CD4-positive, alpha-beta T cell treated with Interleukin-6 for 4 hours (primary cell): ENCODE measurements at places on chromosomes 6 and 20.

DNA sequence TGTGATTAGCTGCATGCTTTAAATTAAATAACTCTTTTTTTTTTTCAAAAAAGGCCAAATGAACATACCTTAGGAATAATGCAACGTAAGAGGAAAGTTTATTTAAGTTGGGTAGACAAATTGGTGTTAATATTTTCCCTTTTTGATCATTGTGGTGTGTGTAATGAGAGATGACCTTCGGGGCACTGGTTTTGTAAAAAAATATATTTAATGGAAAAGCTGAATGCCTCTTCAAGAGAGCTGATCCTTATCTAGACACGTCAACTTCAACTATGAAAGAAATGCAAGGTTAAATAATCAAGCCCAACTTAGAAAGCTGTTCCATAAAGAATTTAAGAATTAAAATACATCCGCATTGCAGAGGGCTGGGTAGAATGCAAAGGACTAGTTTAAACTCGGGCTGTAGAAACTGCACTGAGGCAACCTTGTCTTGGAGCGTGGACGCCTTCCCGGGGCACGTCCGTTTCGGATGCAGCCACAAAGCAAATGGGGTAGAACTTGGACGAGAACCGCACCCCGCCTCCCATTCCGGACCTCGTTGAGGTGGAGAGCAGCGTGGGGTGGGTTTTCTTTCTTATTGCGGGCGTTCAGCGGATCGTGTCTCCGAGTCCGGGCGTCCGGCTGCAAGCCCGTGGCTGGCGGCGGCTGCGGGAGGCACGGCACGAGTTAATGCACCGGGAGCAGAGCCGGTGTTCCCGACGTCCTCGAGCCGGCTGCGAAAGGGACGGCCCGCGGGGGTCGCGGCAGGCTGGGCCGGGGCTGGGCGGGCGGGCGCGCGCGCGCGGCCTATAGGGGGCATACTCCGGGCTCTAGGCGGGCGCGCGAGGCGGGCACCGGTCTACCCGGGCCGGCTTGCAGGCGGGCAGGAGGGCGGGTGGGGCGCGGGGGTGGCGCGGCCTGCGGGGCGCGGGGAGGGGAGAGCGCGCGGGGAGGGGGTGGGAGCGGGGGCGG lies 1.9 kb downstream of the JARID2 start:
- DNase-seq, result peak; percentile 76

DNA sequence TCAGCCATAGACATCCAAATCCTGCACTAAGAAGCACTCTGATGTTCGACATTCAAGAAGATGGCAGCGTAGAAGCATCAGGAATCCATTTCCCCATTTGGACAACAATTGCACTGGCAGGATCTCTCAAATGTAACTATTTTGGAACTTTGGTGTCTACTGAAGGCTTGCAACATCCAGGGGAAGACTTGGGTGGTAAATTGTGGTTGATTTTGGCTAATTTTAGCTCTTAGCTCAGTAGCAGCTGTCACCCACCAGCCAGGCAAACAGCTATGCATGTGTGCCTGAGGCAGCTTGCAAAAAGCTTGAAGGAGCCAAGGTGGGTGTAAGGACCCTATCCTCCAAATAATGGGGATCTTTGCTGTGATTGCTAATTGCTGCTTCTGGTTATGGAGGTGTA lies 35.1 kb upstream of the PPP1R3G start:
- no peak for DNase-seq

GRCh38 chr20:31638317-31638716 lies 605 bp downstream of the COX4I2 start:
- no peak for DNase-seq

- no peak for DNase-seq
These were observed 166.4 kb upstream of the NT5E start for GRCh38 chr6:85283436-85283835.

DNA sequence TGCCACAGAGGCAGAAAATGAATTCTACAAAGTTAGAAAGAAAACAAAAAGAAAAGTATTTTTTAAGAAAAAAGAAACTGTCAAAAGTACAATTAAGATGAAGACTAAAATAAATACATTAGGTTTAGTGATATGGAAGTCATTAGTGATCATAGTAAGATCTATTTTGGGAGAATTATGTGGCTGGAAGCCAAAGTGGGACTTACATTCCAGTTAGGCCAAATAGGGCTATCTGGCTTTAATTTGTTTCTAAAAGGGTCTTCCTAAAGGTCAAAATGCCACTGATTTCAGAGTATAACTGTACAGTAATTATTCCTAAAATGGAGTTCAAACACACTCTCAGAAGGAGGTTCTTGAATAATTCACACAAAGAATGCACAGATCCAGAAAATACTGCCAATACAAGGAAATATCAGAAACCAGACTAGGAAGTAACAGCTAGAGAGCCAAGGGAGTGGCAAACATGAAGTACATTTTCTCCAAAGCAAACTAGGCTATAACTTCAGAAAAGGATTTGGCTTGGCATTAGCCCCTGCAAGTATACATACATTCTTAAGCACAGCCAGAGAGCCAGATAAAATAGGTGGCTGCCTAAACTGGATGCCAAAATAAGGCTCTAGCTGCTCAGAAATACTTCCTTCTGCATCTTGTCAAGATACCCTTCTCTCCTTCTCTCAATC lies 45.3 kb downstream of the PDSS2 start:
- no peak for DNase-seq

GRCh38 chr20:11780765-11781369 lies 136.8 kb upstream of the BTBD3 start:
- DNase-seq, result no peak

DNA sequence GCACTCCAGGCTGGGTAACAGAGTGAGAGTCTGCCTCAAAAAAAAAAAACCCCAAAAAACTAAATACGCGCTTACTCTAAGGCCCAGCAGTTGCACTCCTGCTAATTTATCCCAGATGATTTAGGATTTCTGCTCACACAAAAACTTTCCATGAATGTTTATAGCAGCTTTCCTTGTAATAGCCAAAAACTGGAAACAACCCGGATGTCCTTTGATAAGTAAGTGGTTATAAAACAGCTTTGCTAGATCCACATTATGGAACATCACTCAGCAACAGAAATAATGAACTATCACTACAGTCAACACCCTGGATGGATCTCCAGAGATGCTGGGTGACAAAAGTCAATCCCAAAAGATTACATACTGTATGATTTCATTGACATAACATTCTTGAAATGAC lies 220.4 kb upstream of the JARID2 start:
- DNase-seq, result no peak

DNA sequence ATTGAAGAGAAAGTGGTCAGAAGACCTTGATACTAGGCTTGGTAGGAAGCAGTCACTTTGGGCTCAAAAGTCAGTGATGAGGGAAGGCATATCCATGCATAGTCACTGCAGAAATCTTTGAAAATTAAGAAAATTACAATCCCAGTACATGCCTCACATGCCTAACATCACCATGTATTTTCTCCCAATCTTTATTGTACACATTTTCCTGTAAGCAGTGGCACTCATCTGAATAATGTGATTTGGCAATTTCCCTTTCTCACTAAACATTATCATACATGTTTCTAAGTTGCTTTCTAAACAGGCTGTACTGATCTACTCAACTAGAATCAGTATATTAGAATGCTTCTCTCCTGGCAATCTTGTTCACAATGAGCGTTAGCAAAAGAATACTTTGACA lies 280.7 kb upstream of the SUPT3H start:
- no peak for DNase-seq

DNA sequence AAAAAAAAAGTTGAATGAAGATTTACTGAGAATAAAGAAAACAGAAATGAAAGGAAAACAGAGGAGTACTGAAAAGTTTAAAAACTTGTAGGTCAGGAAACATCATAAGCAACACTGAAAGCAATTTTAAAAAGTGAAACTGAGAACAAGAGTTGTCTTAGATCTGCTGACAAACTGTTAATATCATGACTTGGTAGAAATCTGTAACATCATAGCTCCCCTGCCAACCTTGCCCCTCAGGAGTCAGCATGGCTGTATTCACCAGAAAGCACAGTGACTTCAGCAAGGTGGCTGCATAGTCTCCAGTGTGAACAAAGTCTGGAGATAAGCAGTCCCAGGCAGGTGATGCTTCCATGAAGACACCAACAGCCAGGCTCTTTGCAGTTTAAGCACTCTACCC lies 5.3 kb downstream of the NAA20 start:
- no peak for DNase-seq

DNA sequence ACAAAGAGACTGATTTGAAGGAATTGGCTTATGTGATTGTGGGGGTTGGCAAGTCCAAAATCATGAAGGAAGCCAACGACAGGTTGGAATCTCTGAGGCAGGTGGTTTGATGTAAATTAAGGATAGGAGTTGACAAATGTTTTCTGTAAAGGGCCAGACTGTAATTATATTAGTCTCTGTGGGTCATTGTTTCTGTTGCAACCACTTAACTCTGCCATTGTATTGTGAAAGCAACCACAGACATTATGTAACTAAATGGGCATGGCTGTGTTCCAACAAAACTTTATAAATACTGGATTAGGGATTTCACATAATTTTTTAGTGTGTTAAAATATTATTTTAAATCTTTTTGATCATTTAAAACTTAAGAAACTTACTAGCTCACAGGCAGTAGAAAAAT lies 199.2 kb upstream of the MYLIP start:
- no peak for DNase-seq

DNA sequence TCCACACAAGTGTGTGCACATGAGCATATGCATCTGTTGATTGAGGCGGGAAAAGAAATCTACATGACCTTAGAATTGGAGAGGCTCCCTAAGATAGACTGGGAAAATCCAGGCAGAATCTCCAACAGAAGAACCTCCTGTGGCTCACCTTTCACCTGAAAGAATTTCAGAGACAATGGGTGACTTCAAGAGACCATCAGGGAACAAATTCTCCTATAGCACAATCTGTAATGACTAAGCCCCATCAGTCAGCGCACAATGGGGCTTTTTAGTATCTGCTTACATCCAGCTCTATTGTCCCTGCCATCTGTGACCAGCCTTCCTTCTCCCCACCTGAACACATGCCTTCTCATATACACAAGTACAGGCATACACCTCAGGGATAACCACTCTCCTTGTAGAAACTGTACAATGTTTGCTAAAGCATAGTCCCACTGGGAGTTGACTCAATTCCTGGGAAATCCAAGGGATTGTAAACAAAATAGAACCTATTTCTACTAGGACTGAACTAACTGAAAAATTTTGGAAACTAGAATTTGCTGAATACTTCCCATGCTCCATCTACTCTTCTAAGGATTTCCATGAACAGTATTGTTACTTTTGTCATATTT lies 150.8 kb upstream of the STXBP5 start:
- DNase-seq, result no peak

DNA sequence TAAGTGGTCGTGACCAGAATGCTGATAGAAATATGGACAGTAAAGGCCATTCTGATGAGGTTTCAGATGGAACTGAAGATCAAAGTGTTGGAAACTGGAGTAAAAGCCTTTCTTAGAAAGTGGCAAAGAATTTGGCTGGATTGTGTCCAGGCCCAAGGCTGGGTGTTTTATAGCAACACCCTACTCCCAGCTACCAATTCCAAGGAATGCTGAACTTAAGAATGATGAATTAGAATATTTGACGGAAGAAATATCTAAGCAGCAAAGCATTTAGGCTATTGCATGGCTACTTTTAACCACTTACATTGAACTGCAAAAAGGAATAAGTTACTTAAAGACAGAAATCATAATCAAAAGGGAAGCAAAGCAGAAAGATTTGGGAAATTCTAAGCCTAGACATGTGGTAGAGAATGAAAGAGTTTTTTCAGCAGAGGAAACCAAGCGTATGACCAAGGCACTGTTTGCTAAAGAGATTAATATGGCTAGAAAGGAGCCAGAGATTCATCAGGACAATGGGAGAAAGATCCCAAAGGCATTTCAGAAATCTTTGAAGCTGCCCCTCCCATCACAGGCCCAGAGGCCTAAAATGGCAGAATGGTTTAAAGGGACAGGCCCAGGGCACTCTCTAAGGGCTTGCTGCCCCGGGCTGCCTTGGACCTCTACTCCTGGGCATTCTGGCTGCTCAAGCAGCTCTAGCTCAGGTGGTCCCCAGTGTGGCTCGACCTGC lies 25.8 kb downstream of the SDHAF4 start:
- no peak for DNase-seq

DNA sequence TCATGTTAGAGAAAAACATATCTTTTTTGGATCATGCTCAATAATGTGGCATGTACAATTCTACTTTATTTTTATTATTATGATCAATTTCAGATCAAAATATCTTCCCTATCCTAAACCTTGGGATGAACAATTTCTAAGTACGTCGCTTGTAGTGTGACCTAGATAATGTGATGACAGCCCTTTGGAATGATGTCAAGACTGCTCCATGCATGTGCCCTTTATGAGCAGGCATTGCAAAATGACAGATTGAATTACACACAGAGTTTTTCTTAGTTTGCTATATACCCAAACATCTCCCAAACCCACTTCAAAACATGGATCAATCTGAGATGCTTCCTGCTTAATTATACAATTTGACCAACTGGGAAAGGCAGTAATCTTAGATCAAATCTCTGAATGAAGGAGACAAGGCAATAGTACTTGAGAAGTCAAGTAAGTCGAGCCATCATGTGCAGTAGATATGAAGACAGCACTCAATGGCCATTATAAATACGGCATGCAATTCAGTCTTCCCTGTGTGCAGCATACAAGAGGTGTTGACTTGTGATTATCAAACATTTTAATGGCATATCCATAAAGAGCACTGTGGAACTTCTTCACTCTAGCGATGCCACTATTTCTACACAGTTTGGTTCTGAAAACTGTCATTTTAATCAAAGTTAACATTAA lies 294.8 kb downstream of the RNF144B start:
- no peak for DNase-seq

GRCh38 chr20:36827541-36828279 lies 48.2 kb upstream of the TLDC2 start:
- DNase-seq, result no peak

- no peak for DNase-seq
These were observed 290.6 kb downstream of the BMP7 start for GRCh38 chr20:56975838-56976237.

GRCh38 chr20:2051946-2052345 lies 49.7 kb upstream of the STK35 start:
- DNase-seq, result no peak

GRCh38 chr20:57892471-57892870 lies 182.7 kb upstream of the PMEPA1 start:
- DNase-seq, result no peak

DNA sequence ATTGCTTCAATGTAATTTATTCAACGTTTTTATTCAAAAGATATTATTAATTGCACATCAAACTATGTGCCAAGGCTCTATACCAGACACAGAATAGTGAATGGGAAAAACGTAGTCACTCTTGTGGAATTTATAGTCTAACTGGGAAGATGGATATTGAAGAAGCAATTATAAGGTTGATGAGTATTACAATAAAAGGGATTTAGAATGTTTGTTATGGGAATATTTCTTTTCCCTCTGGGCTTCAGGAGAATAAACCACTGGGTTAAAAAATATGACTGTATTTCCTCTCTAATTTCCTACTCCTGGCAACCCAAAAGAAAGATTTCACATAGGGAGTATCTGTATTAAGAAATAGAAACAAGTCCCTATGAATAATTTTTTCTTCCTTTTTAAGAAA lies 25.1 kb upstream of the UTRN start:
- DNase-seq, result no peak

DNA sequence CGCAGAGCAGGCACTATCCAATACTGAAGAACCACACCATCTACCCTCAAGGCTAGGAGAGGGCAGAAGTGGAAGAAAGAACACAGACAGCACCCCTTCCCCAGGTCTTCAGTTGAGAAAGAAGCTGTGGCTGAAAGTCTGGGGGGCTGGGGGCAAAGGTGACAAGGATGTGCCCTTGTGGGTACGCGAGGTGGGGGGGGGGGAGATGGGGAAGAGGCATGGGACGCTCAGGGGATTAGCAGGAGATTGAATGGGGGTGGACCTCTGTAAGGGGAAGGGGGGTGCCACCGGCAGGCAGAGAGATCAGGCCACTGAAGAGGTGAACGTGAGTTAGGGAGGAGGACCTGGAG lies 1.1 kb downstream of the B4GALT5 start:
- no peak for DNase-seq

GRCh38 chr6:140644017-140644416 lies 1269.6 kb upstream of the CITED2 start:
- DNase-seq, result no peak
